ENCODE measurements at places on chromosomes 11 and 22.

DNA sequence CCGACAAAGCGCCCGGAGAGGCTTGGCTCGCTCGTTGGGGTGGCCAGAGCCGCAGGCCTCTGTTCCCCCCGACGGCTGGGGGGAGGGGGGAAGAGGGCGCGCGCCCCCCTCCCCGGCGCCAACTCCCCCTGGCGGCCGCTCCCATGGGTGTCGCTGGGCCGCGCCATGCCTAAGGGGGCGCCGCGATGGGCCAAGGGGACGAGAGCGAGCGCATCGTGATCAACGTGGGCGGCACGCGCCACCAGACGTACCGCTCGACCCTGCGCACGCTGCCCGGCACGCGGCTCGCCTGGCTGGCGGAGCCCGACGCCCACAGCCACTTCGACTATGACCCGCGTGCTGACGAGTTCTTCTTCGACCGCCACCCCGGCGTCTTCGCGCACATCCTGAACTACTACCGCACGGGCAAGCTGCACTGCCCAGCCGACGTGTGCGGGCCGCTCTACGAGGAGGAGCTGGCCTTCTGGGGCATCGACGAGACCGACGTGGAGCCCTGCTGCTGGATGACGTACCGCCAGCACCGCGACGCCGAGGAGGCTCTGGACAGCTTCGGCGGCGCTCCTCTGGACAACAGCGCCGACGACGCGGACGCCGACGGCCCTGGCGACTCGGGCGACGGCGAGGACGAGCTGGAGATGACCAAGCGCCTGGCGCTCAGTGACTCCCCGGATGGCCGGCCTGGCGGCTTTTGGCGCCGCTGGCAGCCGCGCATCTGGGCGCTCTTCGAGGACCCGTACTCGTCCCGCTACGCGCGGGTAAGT is 1.4 kb downstream of the KCNC1 start:
- DNase-seq: no peak

DNA sequence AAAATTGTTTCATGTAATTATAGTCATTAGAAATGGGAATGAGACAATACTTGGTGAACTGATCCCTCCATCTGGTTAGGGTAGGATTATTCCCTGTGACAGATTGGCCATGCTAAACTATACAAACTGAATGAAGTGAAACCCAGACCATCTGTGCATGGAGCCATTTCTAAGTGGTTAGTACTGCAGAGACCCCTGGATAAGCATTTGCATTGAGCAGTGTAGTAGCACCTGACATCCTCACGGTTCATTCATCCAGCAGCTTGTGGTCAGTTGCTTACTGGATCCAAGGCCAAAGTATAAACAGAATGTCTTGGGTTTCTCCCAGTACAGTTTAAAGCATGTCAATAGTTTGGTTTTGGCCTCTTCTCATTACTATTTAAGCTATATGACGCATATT is 93.8 kb upstream of the ARHGAP42 start:
- DNase-seq: no peak

- DNase-seq: no peak
Measured at GRCh38 chr11:8709002-8709672, 26.5 kb downstream of the RPL27A start.

- no peak for DNase-seq
Measured at GRCh38 chr11:20388096-20389055, 860 bp downstream of the PRMT3 start.
